Gastroesophageal sphincter (tissue), 4 donors: ENCODE measurements at places on chromosomes 12 and 14. TPM values are rescaled to one million over a fixed set of nuclear protein-coding genes. Genes with fewer than 3 reads are reported as not detected.

- ATAC-seq = peak; percentile 54
Observed at GRCh38 chr12:57765003-57765697, 1.7 kb downstream of the CYP27B1 start.

CLEC4D gene
- total RNA-seq = 1.1 TPM

GRCh38 chr12:11130999-11131398, 3.4 kb downstream of the TAS2R30 start:
- no peak for ATAC-seq

DPF3 gene
- 0.37 TPM for total RNA-seq

RNASE3 gene
- total RNA-seq = not detected

GMFB gene
- 43.5 TPM for total RNA-seq

- no peak for ATAC-seq
Observed at GRCh38 chr12:95443459-95443858, 30.5 kb upstream of the METAP2 start.

CRADD gene
- total RNA-seq = 25.0 TPM
